SHP77 treated with DMSO at 0.1 percent for 48 hours (cell line): ENCODE measurements at places on chromosomes 11 and 22.
A peak's percentile ranks its signal among the peaks of the same experiment; 100 is the strongest.

DNA sequence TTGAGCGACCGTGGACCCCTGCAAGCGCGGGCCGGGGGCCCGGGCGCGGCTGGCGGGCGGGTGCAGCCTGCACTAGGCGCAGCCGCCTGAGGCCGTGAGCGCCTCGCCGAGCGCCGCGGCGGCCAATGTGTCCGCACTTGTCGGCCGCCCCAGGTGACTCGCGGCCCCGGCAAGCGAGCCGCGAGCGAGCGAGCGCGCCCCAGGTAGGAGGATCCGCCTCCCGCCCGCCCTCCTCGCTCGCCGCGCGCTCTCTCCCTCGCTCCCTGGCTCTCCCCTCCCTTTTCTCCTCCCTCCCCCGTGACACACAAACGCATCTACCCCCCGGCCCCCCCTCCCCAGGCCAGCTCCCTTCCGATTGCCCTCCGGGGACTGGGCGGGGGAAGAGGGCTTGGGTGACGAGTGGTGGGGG lies at the start of gene WNT7B:
Gene WNT7B (minus strand): TSS at position 160 of the 409 bp plus-strand sequence. CDS start 408 bp downstream, outside the sequence.
- no peak for DNase-seq

GRCh38 chr22:26756675-26757293 lies 99.4 kb downstream of the MIAT start:
- DNase-seq: peak; percentile 31

DNA sequence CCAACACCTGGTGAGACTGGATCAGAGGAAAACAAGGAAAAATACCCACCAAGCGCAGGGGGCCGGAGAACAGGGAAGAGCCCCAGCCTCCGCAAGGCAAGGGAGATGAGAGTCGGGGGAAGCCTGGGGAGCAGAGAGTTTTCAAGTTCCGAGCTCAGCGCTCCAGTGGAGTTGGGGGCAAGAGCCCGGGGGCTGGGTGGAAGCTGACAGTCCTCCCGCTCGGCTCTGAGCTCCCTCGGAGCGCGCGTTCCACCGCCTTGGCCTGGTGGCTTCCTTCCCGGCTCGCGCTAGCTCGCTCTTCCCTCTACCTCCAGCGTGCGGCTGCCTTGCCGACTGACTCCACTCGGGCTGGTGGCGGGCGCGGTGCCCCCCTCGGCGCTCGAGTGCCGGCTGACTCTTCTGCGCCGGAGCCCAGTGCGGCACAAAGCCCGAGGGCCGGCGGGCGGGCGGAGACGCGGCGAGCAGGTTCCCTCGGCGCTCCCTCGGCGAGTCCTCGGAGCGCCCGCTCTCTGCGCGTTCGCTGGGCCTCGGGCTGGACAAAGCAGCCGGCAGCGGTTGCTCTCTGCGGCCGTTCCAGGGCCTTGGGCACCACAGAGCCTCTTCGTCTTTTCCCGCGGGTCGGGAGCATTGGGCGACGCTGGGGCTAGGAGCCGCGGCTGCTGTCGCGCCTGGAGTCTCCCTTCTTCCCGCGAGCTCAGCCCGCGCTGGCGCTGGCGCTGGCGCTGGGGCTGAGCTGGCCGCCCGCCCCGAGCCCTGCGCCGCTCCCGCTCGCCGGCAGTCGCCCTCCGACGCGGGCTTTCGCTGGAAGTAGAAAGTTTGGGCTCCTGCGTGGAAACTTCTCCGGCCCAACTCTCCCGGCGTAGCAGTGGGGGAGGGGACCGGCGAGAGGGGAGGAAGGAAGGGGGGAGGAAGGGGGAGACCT lies 1.0 kb downstream of the PAX6 start:
- no peak for DNase-seq

GRCh38 chr11:110335358-110335757 lies 38.9 kb upstream of the RDX start:
- DNase-seq: no peak

GRCh38 chr11:66429983-66430602 lies 8.6 kb downstream of the MRPL11 start:
- peak; percentile 48 for DNase-seq

GRCh38 chr11:11186249-11186648 lies 166.8 kb downstream of the CSNK2A3 start:
- DNase-seq: no peak

GRCh38 chr11:10918698-10919097 lies 60.8 kb upstream of the ZBED5 start:
- DNase-seq: no peak
